ENCODE measurements at places on chromosomes 7 and 10.

DNA sequence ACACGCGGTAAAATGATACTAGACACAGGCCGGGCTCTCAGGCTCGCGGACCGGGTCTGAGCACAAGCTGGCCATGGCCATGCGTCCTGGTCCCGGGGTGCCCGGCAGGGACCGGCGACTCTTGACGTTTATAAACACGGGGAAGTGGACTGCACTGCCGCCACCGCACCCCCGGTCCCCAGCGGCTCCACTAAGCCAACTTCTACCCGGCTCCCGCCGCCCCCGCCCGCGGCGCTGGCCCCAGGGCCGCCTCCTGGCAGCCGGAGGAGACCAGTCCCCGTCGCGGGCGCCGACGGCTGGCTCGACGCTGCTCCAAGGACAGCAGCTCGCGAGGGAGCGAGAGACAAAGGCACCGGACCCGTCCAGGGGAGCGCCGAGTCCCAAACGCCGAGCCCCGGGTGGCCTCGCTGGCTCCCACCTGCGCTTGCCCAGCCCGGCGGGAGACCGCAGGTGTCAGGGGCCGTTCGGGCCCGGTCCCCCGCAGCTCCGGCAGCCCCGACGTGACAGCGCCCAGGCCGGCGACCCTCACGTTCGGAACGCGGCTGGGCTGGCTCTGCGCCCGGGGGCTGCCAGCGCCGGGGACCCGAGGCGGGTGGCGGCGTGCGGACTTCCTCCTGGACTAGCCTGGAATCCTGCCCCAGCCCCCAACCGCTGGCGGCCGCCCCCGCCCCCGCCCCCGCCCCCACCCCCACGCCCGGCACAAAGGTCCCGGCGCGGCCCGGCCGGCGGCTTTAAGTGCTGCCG, 517 bp downstream of the ITGB1 start:
- peak; percentile 63 for DNase-seq

- DNase-seq = no peak
These were observed 227.8 kb downstream of the CELF2 start for GRCh38 chr10:11245510-11245909.

DNA sequence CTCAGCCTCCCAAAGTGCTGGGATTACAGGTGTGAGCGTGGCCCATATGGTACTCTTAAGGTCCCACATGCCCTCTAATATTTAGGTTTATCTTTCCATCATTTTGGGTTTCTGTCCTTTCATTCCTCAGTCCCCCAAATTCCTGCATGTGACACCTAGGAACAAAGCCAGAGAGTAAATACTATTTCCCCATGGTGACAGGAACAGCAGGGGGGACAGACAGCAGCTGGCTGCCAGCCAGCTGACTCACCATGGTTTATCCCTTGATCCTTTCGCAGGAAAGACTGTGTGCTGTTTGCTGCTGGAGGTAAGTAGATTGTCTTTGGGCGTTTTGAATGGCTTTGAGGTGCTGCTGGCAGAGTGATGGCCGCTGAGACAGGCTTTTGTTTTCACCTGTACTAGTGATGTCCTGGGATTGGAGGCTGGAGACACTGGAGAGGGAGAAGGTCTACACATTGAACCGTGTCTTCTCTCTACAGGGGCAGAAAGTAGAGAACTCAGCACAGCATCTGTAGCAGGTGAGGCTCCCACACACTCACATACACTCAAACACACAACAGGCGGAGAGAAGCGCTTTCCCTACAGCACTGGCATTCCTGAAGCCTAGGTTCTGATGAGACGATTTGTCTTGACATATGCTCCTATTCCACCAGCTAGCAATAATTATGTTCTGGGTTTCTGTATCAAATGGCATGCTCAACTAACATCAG, 83.7 kb upstream of the EFCAB10 start:
- peak; percentile 92 for DNase-seq

GRCh38 chr7:1844336-1844950, 174.4 kb downstream of the ELFN1 start:
- DNase-seq = no peak

DNA sequence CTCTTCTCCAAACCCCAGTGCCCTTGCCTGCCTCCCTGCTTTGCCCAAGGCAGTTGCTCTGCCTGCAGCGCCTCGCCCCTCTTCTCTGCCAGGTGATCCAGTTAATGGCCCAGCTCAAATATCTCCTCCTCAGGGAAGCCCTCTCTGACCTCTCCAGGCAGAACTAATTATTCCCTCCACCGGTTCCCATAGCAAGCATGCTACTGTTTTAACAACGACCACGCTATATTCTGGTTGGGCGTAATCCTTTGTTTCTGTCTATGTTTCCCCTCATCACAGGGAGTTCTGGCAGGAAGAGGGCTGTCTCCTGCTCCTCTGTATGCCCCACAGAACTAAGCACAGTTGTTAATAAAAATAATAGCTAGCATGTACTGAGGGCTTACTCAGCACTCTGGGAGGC, 36.8 kb upstream of the R3HCC1L start:
- DNase-seq = no peak

GRCh38 chr7:15853832-15854470, 167.5 kb upstream of the MEOX2 start:
- no peak for DNase-seq

- peak; percentile 58 for DNase-seq
These were observed 132.3 kb upstream of the POT1 start for GRCh38 chr7:125061776-125062397.

GRCh38 chr10:27390681-27391080, 113.4 kb upstream of the RAB18 start:
- DNase-seq = no peak

Measured in A673 (cell line).